ENCODE measurements at places on chromosomes 1 and 21.

DNA sequence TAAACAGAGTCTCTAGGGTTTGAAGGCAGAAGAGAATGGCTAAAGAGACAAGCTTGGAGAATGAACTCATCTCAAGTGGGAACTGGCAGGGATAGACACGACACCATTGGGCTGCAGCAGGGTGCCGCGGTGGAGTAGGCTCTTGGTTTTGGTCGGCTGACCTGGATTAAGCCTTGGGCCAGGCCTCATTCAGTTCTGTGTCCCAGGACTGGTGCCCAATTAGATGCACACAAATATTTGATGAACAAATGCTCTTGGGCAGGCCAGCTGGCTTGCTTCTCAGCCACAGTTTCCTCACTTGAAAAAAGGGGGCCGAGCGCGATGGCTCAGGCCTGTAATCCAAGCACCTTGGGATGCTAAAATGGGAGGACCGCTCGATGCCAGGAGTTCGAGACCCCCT is 53.4 kb upstream of the CITED4 start:
- DNase-seq: no peak

GRCh38 chr1:59154401-59154800 is 142.5 kb upstream of the FGGY start:
- no peak for DNase-seq

- DNase-seq: no peak
Observed at GRCh38 chr1:57966751-57967406, 543.0 kb upstream of the DAB1 start.

DNA sequence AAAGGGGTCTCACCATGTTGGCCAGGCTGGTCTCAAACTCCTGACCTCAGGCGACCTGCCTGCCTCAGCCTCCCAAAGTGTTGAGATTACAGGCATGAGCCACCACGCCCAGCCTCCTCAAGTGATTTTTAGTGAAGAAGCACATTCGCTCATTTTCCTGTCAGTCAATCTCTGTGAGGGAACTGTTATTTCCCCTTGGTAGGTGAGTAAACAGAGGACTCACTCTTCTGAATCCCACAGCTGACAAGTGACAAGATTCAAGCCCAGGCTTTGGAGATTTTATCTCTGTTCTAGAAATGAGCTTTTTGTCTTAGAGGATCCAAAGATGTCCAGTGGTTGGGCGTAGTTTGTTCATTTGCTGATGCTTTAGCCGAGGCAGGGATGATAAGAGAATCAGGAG is 43.9 kb upstream of the TACSTD2 start:
- DNase-seq: no peak

- no peak for DNase-seq
Observed at GRCh38 chr1:33370301-33370700, 49.4 kb upstream of the A3GALT2 start.

DNA sequence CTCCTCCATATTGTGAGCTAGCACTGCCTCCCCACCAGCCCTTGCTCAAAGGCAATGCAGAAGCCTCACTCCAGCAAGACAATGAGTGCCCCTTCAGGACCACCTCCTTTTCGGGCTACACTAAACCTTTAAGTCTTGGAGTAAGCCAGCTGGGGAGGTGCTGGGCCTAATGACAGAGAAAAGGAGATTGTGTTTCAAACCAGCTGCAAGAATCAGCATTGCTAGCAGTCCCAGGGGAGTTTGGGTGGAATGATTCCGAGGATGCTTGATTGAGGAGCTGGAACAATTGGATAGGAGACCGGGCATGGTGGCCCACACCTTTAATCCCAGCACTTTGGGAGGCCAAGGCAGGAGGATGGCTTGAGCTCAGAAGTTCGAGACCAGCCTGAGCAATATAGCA is 54.1 kb upstream of the GPR37L1 start:
- DNase-seq: no peak

GRCh38 chr1:53637511-53638359 is 101.2 kb downstream of the GLIS1 start:
- DNase-seq: no peak

DNA sequence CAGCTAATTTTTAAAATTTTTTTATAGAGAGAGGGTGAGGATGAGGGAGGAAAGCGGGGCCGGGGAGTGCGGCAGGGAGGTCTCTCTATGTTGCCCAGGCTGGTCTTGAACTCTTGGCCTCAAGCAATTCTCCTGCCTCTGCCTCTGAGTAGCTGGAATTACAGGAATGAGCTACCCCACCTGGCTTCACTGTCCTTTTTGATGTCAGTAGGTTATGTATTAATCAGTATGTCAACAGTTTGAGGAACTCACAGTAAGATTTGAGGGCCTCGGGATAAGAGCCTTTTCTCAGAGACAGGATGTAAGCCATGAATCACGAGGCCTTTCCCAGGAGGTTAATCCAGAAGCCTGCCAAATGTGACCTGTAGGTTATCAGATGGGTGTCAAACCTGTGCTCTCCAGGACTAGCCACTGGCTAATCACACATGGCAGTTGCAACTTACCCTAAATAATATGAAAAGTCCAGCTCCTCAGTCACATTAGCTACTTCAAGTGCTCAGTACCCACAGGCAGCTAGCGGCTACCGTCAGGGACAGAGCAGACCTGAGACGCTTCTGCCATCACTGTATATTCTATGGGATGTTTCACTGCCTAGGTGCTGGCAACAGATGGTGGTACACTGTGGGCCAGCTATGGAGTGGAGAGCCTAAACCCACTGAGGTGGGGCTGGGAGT is 33.1 kb downstream of the TRIM67 start:
- DNase-seq: no peak

DNA sequence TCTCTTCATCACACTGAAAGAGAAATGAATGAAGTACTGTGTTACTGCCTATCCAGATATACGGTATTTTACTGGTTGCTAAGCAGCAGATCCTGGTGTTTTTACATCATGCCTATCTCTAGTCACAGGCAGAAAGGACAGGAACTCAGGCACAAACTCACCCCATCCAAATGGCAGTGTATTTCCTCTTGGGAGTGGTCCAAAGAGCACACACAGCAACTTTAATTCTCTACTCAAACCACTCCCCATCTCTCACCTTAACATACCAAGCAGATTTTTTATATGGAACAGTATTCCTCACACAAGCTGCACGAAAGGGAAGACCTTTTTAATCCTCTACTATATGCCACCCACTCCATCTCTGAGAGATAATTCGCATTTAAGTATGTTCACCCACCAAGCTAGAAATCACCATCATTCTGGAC is 27.3 kb downstream of the EIF4G3 start:
- no peak for DNase-seq

DNA sequence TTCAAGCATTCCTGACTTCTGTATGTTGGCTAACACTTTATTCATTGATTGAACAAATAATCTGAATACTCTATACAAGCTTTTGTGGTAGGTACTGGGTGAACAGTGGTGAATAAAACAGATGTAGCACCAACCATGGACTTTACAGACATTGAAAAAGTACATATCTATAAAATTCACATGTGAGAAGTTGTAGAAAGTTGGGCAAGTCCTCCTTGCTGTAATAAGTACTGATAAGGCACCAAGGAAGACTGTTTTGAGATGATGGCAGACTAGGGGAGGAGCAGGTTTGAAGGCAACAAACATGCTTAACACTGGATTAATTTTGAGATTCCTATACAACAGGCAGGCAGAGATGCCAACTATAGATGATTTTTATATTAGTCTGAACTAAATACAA is 42.4 kb downstream of the RNF2 start:
- no peak for DNase-seq

GRCh38 chr1:19453741-19454201 is 31.6 kb downstream of the CAPZB start:
- no peak for DNase-seq

- DNase-seq: no peak
Observed at GRCh38 chr1:119007339-119007669, 19.2 kb upstream of the TBX15 start.

DNA sequence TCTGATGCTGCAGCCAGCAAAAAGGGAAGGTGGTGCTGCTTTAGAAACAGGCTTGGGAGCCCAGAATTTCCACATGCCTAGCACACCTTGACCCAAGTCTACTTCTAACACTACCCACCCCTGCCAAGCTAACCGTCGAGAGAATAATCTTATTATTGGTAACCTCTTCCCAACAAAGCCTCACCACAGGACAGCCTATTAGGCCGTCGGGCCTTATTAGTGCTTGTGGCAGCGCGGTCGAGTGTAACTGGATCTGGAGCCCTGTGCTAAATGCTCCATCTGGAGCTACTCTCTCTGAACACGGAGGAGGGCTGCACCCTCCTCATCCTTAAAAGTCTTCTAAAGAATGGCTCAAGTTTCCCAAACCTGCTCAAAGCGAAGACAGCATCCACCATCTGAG is 165.5 kb upstream of the NFIA start:
- no peak for DNase-seq

DNA sequence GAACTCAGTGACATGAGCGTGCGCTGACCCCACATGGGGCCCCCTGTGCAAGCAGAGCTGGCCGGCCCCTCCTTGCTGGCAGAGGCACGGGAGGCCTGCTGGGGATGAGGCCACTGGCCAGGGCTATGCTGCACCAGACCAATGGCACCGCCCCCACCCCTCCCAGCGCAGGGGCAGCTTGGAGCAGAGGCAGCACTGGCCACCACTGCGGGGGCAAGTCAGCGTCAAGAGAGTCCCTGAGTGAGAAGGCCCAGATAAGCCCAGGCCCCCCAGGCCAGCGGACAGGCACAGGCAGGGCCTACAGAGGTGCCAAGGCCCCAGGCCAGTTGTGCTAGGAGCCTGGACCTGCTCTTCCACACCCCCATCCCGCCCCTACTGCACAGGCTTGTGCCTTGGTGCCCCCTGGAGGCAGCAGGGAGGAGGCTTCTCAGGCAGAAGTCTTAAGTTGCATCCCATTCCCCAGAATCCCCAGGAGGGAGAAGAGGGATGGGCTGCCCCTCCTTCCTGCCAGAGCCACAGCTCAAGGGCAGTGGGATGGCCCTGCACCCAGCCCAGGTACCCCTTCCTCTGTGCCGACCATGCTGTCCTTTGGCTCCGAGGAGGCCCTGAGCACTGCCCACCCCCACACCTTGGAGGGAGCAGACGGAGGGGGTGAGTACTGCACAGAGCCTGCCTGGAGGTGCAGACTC is 35.8 kb downstream of the EPHX1 start:
- no peak for DNase-seq

DNA sequence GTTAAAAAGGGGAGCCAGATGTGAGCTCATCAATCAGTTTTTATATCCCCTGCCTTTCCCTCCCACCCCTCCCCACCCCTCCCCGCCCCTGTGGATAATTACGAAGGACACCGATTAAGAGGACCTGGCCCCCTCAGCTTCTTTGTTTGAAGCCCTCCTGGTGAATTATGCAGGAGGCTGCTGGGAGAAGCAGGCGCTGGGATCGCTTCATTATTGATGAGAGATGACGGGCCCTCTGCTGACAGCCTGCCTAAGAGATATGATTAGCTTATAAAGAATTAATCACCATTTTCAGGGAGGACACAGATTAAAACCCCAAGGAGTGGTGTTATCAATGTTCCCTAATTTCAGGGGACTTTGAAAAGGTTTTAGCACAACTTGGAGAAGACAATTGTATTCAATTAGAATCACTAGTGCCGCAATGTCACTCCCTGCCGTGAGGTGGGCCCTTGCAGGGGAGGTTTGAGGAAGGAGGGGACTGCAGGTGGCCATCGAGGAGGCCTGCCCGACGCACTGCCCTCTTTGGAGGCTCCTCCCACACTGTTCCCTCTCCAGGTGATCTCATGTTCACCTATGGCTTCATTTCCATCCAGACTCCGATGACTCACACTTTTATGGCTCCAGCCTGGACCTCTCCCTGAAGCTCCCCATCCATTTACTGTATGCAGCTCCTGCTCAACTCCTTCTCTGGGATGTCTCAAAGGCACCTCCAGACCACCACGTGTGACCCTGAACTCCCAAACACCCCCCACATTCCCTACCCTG is 67.0 kb upstream of the KLHDC7A start:
- DNase-seq: no peak

GRCh38 chr1:51628715-51629590 is 12.1 kb downstream of the OSBPL9 start:
- no peak for DNase-seq

DNA sequence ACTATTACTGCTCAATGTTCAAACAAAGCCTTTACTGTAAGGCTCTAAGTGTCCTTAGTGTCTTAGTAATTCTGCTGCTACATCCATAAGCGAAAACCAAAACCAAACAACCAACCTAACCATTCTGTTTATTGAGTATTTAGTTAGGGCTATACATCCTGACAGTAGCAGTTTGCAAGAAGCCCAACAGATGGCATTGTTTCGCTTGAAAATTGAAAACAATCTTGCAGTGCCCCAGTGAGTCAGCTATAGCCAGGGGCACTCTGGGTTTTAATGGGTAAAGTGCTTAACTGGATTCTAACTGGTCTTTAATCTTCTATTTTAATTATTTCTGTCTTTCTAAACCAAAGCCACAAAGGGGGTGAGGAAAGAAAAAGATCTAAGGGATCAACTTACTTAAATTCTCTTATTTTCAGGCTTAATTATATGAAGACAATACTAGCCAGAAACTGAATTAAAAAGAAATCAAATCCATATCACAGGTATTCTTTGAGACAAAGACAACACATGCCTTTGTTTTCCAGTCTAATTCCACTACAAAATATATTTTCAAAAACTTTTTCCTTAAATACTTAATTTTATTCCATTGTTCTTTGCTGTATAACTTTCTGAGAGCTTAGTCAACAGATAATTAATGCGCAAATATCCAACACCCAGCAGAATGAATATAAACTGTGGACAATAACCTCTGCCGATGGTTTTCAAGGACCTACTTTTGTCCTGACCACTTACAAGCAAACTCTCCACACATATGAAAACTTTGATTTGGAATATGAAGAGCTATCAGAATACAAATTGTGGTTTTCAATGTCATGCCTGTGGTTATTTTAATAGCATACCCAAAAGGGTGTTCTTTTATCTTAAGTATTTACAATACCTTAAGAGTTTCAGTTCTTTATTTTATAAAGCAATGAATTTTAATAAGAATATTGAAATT is 15.2 kb downstream of the POGZ start:
- DNase-seq: peak; percentile 65

DNA sequence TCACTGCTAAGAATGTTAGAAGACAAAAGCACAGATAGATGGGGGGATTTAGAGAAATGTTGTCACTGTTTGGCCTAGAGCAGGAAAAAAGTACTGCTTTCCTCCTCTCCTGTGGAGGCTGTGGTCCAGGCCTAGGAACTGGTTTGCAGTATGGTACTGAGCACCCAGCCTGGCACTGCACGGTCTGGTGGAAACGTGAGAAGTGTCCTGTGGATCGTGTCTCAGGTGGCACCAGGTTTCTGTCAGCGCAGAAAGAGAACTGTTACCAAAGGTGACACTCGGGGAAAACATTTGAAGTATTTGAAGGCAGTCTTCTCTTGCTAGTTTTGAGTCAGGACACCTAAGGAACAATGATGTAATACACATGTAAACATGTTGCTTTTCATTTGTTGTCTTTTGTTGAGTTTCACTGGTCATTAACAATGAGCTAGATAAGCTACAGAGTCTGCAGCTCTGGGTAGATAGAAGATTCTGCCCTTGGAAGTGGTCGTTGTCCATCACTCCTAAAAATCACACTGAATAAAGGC is 63.0 kb downstream of the B3GALNT2 start:
- DNase-seq: no peak

- no peak for DNase-seq
Observed at GRCh38 chr1:30103708-30104411, 619.5 kb downstream of the MATN1 start.

GRCh38 chr1:203278082-203278884 is 27.0 kb upstream of the BTG2 start:
- DNase-seq: no peak

- no peak for DNase-seq
Observed at GRCh38 chr1:39622427-39622826, 17.0 kb downstream of the HEYL start.

- DNase-seq: no peak
Observed at GRCh38 chr1:184605941-184606340, 148.7 kb downstream of the EDEM3 start.

- DNase-seq: no peak
Observed at GRCh38 chr1:3780901-3781300, 8.4 kb downstream of the SMIM1 start.

All from HS-5 (cell line).